ENCODE measurements at places on chromosomes 16 and 17.
A peak's percentile ranks its signal among the peaks of the same experiment; 100 is the strongest.

DNA sequence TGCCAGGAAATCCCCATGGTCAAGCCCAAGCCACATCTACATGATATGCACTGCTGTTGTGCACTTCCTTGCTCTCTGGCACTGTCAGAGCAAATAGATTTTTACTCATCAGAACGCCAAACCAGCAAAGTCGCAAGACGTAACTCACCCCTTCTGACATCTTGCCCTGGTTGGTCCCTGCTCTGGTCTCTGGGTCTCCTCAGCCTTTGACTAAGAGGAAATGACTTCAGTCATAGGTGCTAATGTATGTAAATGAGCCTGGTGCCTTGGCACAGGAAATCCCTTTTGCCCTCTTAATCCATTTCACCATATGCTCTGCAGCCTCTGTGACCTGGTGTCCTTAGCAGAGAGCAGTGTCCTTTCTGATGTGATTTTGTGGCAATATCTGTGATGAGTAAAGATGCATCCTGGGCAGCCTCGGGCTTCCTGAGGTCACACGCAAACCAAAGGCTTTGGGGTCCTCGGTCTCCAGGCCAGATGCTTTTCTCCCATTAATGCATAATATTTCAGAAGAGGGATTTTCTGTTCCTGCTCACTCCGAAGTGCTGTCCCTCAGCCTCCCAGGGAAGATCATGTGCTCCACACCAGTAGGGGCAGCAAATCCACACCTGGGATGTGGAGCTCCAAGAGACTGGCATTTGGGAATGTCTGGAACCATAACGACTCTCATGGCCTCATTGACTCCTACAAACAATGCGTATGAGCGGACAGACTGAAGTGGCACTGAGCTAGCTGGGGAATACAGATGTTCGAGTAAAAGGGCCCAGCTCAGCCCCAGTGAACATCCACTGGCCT, 66.9 kb downstream of the GP2 start:
- no peak for DNase-seq

- DNase-seq = no peak
Measured at GRCh38 chr17:44610331-44610730, 45.9 kb upstream of the MEIOC start.

DNA sequence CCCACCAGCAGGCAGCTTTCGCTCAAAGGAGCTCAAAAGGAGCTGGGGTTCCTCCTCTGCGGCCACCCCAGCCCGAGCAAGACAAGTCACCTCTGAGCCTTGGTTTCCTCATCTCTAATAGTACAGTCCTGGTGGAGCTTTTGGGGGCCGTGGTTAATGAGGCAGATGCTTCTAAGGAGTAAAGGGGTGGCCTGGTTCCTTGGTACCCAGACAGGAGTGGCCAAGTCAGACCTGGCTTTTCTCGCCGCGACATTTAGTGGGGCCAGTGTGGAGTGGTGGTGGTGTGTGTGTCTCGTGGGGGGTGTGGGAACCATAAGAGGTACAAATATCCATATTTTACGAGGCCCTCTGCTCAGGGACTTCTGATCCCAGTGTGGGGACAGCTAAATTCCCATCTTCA, 6.7 kb downstream of the FOXF1 start:
- no peak for DNase-seq

DNA sequence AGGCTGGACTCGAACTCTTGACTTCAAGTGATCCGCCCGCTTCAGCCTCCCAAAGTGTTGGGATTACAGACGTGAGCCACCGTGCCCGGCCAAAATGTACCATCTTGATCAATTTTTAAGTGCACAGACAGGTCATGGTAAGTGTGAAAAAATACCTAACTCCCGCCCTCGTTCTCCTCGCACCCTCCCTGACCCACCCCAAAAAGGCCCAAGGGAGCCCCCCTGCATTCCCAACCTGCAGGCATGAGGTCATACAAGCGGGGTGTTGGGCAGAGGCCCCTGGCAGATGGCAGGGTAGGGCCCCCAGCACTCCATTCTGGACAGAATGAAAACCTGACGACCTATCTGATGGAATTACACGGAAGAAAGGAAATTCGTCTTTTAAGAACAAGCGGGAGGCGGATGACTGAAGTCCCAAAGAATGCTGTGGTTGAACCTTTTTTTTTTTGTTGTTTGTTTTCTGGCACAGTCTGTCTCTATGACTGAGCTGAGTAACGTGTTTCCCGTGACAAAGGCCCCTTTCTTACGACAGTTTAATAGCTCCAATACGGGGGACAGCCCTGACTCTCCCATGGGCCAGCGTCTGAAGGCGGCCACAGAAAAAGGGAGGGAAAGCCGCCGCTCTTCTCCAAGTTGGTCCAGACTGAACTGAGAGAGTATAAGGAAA, 376.4 kb downstream of the SLC39A11 start:
- no peak for DNase-seq

DNA sequence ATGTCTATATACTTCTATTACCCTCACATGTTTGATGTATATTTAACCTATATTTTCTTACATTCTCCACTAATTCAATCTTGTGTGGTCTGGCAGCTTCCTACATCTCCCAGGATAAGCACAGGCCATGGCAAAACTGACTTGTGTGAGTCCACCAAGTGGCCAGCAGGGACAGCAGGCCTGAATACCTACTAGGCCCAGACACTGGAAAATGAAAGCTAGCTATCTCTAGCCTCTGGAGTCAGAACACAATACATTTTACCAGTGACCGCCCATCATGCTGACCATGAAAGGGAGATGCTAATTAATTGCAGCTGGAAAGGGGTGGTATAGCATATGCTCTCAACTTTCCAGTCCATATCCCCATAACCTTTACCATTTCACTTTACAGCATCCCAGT, 132.3 kb downstream of the PCTP start:
- peak; percentile 43 for DNase-seq

- no peak for DNase-seq
Measured at GRCh38 chr17:28705074-28705659, 6.5 kb downstream of the PROCA1 start.

GRCh38 chr16:78732696-78733095, 633.2 kb downstream of the WWOX start:
- no peak for DNase-seq

- no peak for DNase-seq
Measured at GRCh38 chr17:57750109-57750871, 5.2 kb upstream of the CCDC182 start.

DNA sequence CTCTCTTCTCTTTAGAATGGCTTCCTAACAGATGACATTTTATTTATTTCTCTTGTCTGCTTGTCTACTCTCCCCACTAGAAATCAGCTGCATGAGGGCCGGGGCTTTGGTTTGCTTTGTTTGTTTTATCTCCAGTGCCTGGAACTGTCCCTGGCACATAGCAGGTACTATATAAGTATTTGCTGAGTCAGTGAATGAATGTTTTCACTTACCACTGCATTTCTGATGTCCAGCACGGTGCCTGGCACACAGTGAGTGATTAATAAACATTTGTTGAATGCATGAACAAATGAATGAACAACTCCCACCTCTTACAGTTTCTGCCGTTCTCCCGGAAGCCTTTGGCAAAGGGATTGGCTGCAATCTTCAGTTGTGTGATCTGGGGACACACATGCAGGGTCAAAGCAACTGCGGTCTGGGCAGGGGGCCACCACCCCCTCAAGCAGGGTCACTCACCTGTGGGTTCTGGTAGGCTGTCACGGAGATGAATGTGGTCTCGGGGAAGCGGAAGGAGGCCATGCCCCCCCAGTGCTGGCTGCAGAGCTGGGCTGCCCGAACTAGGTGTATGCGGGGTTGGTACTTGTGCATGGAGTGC, 3.4 kb downstream of the TBX6 start:
- no peak for DNase-seq

DNA sequence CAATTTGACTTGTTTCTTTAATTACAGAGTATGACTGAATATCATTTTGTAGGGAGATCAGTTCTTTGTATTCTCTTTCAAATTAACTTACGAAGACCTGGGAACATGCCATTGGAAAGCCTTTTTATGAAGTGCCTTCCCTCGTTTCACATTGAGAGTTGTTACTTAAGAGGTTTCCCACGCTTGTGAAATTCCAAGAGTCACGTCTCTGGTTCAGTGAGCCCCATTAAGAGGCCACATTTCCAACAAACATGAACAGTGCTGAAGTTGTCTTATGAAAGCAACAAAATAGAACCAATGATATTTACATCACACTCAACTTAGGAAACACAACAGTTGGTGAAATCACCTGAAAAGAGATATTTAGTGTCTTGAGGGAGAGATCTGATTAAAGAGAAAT, 334.1 kb downstream of the TOX3 start:
- no peak for DNase-seq

GRCh38 chr17:55219934-55220333, 44.8 kb upstream of the HLF start:
- DNase-seq = no peak

GRCh38 chr16:83932304-83932703, 20.7 kb upstream of the OSGIN1 start:
- no peak for DNase-seq

DNA sequence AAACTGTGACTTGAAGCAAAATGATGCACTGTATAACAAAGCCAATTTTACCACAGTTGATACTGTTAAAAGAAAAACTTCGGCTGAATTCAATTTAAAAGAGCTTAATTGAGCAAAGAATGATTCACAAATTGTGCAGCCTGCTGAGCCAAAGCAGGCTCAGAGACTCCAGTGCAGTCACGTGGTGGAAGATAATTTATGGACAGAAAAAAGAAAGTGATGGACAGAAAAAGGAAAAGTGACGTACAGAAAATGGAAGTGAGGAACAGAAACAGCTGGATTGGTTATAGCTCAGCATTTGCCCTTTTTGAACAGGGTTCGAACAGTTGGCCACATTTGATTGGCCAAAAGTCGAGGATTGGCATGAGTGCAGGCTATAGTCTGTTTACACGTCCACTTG, 25.7 kb downstream of the ZSWIM7 start:
- DNase-seq = no peak

DNA sequence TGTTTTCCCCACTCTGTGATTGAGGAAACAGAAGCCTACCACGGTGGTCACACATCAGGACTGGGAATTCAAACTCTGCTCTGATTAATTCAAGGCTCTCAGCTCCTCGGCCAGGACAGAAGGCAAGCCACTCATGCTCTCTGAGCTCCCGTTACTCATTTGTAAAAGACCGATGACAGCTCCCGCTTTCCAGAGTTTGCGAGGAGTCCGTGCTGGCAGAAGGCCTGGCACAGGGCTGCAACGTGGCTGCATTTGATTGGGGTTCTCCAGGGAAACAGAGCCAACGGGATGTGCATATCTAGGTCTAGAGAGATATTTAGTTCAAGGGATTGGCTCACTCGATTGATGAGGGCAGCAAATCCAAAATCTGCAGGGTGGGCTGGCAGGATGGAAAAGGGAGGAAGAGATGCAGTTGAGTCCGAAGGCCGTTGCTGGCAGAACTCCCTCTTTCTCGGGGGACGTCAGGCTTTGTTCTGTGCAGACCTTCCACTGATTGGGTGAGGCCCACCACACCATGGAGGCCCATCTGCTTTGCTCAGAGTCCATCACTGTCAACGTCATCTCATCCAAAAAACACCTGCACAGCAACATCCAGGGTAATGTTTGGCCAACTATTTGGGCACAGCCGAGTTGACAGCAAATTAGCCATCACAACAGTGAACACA, 215.5 kb upstream of the RPL38 start:
- no peak for DNase-seq

DNA sequence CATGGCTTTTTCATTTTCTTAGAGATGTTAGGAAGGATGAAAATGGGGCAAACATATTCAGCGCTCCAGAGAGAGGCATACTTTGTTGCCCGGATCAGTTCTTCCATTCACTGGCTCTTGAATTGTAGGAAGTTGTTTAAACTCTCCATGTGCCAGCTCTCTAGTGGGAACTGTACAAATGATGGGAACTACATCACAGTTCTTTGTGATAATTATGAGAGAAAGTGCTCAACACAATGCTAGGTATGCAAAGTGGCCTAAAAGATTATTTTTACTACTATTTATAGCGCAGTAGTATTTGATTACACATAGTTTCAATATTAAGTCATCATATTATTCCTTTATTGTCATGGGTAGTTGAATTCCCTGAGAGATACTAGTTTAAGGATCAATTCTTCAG, 268.5 kb downstream of the RBFOX1 start:
- DNase-seq = no peak

GRCh38 chr17:17840751-17841591, 4.2 kb upstream of the SREBF1 start:
- DNase-seq = peak; percentile 39

- DNase-seq = no peak
Measured at GRCh38 chr16:4194661-4195060, 47.2 kb downstream of the SRL start.

- DNase-seq = peak; percentile 17
Measured at GRCh38 chr17:44074911-44075285, 4.4 kb downstream of the G6PC3 start.
